ENCODE measurements at places on chromosomes 7 and 10.

DNA sequence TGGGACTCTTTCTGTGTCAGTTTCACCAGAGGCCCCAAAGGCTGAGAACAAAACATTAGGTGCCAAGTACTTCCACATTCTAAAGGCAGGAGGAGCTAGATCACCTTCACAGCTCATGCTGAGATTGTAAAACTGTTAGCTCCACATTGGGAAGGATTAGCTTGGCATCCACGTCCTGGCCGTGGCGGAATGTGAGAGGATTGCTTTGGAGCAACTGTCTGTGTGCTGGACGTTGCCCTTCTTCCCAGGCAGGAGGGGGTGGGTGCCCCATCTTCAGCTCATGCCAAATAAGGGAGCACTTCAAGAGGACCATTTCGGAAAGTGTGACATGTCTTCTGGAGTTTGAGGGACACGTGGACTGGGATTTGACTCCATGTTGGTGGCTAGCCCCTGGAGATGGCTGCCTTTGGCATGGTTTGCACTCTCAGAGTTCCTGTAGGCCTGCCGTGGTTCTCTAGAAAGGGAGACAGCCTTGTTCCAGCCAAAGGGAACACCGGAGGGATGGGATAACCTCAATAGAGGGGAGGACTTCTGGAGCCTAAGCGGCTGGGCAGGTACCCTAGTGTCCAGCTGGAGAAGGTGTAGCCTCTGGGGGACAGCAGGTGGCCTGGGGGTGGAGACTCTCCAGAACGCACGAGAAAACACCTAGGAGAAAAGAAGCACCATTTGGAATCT lies 19.9 kb upstream of the FMC1 start:
- DNase-seq = no peak

DNA sequence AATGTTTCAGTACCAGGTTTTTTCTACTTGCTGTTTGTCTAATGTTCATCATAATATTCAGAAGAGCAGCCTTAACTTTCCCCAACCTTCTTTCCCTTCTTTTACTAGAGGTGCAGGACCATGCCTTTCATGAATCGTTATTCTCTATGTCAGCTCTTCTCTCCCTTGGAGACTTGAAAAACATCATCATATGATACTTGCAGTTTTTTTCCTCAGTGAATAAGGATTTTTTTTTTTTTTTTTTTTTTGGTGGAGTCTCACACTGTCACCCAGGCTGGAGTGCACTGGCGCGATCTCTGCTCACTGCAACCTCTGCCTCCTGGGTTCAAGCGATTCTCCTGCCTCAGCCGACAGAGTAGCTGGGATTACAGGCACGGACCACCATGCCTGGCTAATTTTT lies 30.1 kb downstream of the SMNDC1 start:
- DNase-seq = no peak

DNA sequence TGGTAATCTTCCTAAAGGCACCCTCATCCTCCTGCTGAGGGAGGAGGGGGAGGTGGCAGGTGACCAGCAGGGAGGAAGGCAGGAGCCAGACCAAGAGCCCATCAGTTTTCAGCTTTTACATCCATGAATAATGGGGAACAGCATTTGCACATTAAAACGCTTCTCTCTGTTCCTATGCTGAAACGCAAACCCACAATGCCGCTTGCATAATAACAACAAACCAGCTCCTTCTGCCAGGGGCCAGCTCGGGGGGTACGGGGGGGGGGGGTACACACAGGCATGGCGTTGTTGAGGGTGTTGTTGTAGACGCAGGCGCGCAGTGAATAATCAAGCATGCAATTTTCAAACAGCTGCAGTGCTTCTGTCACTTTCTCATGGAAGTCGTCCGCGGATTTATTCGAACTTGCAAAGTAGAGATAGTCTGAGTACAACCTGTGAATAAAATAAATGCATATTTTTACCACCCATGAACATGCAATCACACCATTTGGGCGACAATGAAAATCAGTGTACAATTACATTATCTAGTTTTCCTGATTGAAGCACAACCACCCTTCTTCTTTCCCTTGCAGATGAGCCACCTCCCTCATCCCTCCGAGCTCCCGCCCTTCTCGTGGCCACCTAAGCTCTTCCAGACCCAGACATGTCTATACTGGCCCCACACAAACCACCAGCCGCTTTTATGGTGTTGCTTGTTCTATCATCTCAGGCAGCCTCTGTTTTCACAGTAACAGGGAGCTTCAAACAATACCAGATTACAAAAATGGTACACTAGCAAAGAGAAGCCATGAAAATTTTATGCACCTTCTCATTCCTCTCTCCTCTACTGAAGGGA lies 72.2 kb downstream of the CHST15 start:
- no peak for DNase-seq

GRCh38 chr10:11261687-11262493 lies 244.2 kb downstream of the CELF2 start:
- no peak for DNase-seq

DNA sequence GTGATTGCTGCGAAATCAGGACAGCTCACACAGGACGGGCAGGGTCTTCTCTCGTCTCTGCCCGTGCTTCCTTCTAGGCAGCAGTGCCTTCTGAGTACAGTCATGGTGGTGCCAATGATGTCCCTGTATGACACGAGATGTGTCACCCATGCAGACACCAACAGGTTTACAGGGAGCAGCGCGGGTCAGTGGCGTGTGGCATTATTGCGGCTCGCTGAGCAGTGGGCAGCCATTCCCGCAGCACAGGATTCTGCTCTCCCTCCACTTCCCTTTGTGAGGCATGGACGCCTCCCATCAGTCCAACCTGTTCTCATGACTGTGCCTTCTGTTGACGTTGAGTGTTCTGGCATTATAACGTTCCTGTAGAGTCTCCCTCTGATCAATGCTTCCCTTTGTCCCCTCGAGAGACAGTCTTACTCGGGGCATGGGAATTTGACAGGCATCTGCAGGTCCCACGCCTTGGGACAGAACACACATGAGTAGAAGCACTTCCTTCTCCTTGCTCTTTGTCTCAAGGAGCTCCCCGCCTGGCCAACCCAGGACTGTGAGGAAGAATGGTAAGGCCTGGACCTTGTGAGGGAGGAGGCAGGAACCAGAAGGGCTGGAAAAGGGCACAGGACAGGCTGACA lies 219.5 kb downstream of the PAXIP1 start:
- no peak for DNase-seq

- no peak for DNase-seq
Observed at GRCh38 chr7:35004531-35005095, 32.7 kb downstream of the DPY19L1 start.

- DNase-seq = peak; percentile 69
Observed at GRCh38 chr10:87093632-87094372, 841 bp downstream of the GLUD1 start.

DNA sequence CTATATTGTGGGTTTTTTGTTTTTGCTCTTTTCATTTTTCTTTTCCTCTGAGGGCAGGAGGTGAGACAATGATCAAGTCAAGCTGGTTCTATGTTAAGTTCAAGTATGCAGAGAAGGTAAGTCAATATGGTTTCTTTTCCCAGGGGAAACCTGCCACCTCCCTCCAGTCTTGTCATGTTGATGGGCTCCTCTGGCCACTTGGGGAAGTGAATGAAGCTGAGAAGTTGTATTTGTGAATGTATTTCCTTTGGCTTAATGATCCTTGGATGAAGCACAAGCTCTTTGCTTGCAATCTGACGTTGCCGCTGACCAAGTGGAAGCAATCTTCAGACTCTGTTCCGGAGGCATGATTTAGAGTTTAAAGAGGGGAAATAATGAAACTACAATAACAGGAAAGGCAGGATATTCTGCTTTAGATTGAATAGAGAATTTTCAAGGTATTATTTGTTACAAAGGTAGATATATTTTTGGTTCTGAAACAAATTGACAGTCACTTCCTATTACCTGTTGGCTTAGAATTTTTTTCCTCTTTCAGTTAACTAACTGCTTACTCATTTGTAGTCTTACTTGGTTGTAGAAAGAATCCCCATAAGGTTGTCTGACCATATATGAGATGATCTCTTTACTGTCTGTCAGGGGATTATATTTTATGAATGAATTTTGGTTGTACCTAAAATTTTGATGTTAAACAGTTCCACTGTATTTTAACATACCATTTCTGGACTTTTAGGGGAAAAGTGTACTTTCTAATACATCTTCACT lies 369.6 kb downstream of the AUTS2 start:
- DNase-seq = no peak

GRCh38 chr7:23378996-23379395 lies 79.9 kb downstream of the MALSU1 start:
- DNase-seq = no peak

DNA sequence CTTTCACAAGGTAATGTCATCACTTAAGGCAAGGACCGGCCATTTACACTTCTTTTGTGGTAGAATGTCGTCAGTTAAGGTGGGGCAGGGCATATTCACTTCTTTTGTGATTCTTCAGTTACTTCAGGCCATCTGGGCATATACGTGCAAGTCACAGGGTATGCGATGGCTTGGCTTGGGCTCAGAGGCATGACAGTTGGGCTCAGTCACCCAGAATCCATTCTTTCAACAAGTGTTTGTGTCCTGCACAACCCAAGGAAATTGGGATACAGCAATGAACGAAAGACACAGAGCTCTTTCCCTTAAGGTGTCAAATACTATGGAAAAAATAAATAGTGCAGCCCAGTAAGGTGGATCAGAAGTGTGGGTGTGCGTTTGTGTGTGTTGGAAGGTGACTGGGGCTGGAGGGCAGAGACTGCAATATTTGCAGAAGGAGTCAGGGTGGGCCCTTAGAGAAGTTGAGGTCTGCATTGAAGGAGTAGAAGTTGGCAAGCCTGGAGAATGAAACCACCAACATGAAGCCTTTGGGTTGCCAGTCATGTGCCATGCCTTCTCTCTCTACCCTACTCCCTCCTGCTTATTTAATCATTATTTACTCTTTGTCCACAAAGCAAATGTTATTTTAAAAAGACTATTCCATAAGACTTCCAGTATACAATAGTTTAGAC lies 222.8 kb upstream of the PRKCQ start:
- no peak for DNase-seq

GRCh38 chr10:119667562-119668328 lies 16.6 kb downstream of the BAG3 start:
- no peak for DNase-seq

DNA sequence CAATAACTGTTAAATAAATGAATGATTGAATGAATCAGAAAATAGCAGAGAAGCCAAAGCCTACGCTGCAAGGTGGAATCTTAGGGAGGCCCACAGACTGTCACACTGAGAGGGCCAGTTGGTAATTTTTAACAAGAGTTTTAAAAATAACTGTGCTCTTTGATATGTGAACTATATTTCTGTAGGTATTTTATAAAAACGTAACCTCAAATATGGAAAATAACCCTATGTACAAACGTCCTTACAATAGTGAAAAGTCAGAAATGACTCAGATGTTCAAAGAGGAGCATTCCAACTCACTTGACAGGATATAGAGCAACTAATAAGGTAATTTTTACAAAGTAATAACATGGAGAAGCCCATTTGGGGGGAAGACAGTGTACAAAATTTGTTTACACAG lies 18.9 kb upstream of the TMEM273 start:
- DNase-seq = no peak

GRCh38 chr10:86632009-86632800 lies 22.1 kb upstream of the OPN4 start:
- DNase-seq = no peak

GRCh38 chr7:12146813-12147212 lies 64.3 kb upstream of the TMEM106B start:
- DNase-seq = no peak

- DNase-seq = no peak
Observed at GRCh38 chr10:32889631-32890212, 68.3 kb downstream of the ITGB1 start.

DNA sequence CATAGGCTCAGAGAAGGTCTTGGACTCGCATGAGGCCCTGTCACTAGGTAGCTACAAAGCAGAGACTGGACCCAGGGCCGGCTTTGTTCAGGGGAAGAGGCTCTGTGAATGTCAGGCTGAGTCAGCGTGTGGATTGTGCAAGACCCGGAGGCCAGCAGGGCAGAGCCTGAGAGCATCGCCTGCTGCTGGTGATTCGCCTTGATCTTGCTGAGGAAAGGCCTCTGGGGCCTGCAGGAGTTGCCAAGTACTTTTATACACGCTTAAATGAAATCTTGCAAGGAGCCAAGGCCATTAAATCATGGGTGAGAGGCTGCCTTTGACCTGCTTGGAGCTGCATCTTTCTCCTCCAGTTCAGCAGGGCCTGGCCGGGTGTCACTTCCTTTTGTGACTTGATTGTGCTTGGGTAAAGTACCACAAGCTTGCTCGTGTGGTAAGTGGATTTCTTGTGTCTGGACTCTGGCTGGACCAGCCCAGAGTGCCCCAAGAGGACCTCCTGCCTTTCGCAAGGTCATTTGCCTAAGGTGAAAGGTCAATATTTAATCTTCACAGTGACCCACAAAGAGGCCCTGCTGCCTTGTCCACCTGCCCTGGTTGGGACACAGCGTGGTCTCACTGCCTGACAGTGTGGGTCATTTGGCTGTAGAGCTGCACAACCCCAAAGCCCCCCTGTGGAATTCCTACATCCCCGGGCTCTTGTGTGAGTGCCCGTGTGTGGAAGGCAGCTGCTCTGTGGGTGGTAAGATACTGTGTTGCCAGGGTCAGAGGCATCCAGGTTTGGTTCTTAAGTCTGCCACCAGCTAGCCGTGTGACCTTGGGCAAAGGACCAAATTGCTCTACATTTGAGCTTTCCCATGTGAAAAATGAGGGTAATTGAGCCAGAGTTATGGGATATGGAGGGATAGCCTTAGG lies 38.6 kb upstream of the SH2D4B start:
- DNase-seq = peak; percentile 66

DNA sequence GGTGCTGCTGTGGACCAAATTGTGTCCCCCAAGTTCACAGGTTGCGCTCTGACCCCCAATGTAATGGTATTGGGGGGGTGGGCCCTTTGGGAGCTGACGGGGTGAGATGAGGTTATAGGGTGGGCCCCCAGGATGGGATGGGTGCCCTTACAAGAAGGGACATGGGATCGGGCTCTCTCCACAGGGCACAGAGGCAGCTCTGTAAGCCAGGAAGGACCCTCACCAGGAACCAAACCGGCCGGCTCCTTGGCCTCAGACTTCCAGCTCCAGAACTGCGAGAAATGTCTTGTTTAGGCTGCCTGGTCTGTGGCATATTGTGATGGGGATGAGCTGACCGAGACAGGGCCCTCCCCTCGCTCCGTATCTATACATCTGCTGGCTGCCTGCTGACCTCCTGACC lies 25.7 kb upstream of the JAKMIP3 start:
- DNase-seq = no peak

DNA sequence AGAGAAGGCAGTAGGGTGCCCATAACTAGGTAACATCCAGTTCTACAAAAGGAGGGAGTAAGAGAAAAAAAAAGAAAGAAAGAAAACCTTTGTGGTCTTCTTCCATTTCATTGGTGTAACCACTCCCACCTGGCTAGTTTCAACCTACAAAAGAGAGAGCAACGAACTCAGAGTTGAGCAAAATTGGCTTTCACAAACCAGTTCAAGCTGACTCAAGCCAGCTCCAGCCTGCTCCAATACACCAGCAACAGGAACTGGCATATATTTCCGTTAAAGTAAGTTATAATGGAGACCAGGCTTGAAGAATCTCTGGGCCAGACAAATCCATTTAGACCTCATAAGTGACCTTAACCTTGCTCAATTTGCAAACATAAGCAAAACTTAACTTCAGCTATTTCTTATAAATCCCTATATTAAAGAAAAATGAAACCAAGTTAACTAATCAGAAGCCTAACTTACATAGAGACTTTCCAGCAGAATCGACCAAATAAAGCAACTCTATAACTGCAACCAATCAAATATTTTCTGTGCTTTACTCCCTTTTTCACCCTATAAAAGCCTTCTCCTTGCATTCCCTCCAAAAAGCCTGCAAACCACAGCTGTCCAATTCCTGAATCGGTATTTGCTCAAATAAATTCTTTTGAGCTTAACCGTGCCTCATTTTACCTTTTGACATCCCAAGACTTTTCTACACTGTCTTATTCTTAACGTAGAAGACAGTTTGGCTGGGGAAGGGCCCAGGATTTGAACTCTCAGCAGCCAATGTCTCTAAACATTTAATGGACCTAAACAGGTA lies 10.1 kb downstream of the ANKRD22 start:
- no peak for DNase-seq
